ENCODE measurements at places on chromosomes 4 and X.

DNA sequence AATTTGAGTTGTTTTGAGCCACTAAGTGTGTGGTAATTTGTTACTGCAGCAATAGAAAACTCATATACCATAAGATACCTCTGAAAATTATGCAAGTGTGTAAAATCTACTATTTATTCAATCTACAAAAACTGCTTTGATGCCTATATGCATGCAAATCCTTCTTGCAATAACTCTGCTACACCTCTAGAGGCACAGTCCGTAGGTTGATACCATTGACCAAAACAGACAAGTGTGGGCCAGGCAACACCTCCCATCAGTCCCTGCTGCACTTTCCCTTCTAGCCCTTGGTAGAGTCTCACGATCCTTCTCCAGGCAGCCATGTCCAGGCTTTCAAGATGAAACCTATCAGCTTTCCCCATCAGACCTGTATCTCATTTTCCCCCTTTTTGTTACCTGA lies 48.8 kb upstream of the FAM9A start:
- no peak for DNase-seq

DNA sequence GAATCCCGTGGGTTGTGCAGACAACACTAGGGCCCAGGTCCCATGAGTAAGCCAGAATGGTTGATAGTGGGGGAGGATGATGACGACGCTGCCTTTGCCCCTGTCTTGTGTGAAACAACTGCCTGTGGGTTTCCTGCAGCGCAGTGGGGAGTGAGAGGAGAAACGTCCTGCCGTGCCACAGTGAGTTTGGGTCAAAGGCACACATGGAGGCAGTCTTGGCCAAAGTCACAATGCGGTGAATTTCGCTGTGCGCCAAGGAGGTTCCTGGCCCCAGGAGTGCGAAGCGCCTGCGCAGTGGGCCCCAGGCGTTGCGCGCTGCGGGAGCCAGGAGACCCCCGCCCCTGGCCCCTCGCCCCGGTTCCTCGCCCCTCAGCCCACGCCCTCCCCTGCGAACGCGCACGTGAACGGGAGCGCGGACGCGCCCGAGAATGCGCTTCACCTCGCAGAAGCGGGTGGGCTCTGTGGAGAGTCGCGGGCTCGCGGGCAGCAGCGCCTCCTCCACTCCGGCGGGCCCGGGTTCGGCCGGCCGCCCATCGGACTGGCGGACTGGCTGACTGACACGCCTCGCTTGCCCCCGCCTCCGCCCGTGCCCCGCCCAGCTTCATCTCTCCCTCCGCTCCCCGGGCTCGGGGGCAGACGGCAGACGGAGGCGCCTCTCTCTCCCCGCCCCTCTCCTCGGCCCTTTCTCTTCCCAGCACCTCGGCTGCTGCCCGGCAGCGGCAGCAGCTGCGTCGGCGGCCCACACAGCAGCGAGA lies at the start of gene NUDT10:
Gene NUDT10 (plus strand): TSS at position 635 of the 755 bp plus-strand sequence. CDS start 144 bp downstream, outside the sequence.
- peak; percentile 65 for DNase-seq

GRCh38 chr4:26010304-26010703 lies 96.3 kb downstream of the SMIM20 start:
- no peak for DNase-seq

DNA sequence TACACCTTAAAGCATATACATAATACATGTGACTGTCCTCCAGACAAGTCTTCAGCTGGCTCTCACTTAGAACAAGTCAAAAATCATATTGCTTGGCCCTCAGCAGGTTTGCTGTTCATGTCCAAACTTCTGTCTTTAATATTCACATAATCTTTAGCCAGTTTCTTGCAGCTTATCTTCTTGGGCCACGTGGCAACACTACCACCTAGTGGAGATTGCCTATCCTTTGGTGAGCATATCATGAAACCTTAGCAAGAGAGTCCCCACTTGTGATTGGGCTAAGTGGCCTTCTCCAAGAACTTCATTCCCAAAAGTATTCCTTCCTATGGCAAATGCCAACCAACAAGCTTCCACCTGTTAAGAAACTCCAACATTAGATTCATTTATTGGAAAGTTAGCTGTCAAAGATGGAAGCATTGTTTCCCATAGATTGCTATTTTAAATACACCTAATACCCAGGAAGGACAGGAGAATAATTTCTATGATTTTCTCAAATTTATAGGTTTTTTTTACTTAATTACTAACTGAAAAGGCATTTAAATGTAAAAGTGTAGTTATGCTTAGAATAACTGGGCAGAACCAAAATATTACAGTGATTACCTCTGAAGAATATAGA lies 231.9 kb upstream of the INTU start:
- DNase-seq = peak; percentile 72

DNA sequence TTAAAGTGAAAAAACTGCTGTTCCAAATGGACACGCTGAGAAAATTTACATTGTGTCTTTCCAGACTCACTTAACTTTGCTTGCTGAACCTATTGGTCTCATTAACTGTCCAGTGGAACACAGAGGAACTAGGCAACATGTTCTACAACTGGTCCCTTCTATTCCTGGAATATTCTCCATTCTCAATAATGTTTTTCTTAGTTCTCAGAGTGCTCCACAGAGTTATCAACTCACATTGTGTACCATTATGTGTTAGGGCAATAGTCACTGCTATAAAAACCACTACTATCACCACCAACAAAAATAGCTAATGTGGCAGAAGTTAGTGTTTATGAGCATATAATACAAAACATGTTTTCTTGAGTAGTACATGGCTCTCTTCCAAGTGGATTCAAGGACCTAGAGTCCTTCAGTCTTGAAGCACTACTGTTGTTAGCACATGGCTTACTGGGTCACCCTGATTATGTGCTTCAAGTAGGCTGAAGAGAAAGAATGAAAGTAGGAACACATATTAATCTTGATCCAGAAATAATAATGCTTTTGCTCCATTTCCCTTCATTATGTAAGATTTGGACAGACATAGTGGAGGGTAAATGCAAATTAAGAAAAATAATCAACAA lies 865.3 kb upstream of the HS3ST1 start:
- no peak for DNase-seq

- DNase-seq = peak; percentile 18
Observed at GRCh38 chr4:79042079-79042674, 102.9 kb upstream of the PAQR3 start.

GRCh38 chr4:35883108-35883507 lies 361.2 kb downstream of the ARAP2 start:
- no peak for DNase-seq

GRCh38 chrX:2514131-2514530 lies 13.4 kb upstream of the DHRSX start:
- no peak for DNase-seq

- DNase-seq = no peak
Observed at GRCh38 chrX:79259073-79259689, 108.0 kb downstream of the ITM2A start.

DNA sequence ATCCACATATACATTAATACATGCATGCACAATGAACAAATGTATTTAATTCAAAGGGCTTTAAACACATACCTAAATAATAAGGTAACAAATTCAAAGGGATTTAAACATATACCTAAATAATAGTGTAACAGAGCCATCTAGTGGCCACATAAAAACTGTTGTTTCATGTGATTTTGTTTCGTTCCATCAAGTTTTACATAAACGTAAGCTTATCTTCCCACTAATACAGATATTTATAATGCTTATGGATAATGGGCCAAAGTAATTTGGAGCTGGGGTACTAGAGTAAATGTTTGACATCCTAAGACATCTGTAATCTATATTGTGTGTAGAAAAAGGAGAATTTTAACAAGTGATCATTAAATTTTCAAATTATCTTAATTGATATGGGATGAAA lies 82.3 kb downstream of the PRSS12 start:
- no peak for DNase-seq

GRCh38 chr4:137968956-137969678 lies 273.0 kb downstream of the SLC7A11 start:
- DNase-seq = no peak

DNA sequence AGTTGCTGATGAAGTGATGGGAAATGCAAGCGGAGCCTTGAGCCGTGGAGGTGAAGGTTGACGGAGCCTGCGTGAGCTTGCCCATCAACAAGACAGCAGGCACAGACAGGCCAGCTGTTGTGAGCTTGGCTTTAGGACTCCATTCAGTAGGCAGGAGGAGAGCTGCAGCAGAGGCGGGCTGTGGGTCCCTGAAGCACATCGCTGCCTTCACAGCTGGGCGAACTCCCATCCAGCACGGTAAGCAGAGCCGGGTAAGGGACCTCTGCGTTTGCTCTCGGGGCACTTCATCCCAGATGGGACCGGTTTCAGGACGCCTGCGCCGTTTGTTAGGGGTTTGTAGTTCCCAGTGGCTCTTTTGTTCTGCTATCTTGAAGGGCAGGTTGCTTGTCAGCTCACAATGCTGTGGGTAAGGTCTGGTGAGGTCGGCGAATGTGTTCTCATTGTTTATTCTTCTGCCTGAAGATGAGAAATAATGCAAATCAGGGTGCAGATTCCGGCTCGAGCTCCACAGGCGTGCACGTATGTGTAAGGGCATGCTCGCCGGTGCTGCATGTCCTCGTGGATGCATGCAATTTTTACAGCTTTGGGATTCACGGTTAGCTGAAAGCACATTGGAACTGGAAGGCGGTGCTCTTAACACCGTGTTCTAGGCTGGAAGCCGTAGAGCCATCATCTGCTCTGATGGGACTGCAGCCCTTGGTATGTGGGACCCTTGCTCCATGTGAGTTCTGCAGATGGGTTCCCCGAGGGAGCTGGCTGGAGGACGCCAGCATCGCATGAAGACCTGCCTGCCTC lies 54.6 kb upstream of the CLDN34 start:
- DNase-seq = no peak

DNA sequence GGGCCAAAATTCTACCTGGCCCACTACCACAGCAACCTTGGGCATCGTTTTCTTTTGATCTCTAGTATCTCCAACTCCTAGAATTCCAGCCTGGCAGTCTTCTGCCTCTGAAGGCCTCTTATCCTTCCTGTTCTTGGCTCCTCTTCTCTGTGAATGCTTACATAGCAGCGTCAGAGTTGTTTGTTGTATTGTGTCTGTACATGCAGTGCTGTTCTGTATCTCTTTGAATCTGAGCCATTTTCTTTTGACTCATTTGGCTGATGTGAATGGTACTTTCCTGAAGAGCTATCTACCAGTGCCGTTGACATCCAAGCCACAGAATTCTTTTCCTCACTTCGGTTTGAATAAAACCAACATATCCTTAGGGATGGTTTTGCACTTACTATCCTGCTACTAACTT lies 79.2 kb downstream of the TMEM164 start:
- DNase-seq = no peak

DNA sequence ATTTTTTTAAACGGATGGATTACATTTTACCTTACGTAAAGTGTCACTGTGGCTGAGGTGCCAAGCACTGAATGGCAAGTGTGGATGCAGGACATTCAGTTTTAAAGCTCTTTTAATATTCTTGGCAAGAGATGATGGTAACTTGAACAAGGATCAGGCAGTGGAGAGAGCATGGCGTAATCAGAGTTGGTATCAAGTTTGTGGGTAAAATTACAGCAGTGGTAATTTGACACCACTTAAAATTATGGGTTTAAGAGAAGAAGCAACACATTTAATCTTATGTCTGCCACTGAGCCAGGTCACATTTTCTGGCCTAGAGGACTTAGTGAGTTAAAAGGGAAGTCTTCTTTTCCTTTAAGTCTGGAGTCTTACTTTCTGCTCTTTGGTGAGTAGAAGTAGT lies 100.5 kb downstream of the NAA11 start:
- DNase-seq = no peak

DNA sequence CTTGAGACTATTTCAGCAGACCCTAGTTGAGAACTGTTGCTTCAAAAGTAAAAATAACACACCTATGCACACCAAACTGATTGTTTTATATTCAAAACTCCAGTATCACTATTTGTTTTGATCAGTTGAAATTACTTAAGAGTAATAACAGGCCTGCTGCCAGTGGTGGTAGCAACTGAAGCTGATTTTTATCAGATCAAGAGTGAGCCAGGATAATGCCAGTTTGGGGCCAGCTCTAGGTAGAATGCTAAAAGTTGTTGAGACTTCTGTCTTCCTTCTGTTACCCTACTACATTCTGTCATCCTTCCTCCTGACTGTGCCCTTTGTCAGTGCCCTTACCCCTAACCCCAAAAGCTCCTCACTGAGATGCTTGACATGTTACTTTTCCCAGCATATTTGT lies 228.7 kb upstream of the SPRY1 start:
- DNase-seq = no peak

DNA sequence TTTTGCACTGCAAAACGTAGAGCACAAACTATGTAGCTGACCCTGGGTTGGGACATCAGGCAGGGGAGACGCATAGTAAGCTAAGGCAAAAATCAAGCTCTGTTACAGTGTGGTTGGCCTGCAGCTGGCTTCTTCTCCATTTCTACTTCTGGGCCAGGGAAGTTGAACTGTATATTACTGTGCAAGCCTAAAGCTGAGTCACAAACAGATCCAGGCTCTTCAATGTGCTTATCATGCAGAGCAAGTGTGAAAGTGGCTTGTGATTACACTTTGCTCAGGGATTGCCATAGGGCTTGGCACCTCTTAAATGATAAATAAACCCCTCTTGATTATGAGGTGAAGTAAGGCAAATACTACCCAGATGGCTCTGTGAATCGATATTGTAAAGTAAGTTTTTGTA lies 40.5 kb downstream of the CLDN34 start:
- DNase-seq = no peak

GRCh38 chr4:5143940-5144339 lies 92.7 kb downstream of the STK32B start:
- no peak for DNase-seq

- DNase-seq = no peak
Observed at GRCh38 chr4:47315346-47315745, 148.2 kb downstream of the COMMD8 start.

GRCh38 chrX:65866773-65867172 lies 173.1 kb downstream of the VSIG4 start:
- DNase-seq = no peak

GRCh38 chrX:111646515-111646914 lies 34.5 kb upstream of the ALG13 start:
- DNase-seq = no peak

DNA sequence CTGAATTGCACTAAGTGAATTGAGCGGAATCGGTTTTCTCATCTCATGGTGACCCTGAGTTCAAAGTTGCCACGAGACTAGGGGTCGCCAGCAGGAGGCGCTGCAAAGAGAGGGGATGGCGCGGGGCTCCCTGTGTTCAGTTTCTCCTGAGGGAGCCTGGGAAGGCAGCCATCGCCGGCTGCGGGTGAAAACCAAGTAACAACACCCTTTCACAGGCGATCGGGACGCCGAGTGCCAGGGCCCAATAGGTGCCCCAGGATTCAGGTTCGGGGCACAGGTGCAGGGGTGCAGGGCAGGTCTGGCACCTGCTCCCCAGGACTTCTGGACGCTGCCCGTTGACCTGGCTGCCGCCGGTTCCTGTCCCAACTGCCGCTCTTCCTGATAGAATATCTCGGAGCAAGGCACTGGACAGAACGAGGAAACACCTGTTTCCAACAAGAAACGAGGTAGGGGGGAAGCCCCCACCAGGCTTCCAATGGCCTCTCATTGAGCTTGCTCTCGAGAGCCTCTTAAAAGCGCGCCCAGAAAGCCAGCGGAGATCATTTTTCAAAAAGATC lies 1.1 kb upstream of the FGF16 start:
- DNase-seq = peak; percentile 48

DNA sequence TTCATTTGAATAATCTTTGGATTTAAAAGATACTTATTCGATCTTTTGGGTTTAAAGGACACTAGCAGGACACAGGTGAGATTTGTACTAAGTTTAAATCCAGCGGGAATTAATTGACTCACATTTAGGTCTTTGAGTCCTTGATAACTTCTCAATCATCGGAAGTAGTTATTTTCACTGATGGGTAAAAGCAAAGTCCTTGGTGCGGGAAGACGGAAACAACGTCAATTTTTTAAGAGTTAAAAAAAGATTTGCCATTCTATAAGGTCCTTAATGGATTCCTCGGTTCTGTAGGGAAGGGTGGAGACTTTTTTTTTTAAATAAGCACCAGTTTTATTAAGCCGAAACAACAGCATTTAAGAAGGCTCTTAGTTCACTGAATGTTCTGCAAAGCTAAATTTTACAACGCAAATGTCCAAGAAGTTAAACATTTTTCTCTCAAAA lies 2.9 kb downstream of the TMSB4X start:
- no peak for DNase-seq
